ENCODE measurements at places on chromosomes 5 and 9.

- no peak for DNase-seq
These were observed 4.2 kb downstream of the LECT2 start for GRCh38 chr5:135950611-135951010.

GRCh38 chr9:70883056-70883455 is 238.4 kb downstream of the TRPM3 start:
- DNase-seq, result no peak

DNA sequence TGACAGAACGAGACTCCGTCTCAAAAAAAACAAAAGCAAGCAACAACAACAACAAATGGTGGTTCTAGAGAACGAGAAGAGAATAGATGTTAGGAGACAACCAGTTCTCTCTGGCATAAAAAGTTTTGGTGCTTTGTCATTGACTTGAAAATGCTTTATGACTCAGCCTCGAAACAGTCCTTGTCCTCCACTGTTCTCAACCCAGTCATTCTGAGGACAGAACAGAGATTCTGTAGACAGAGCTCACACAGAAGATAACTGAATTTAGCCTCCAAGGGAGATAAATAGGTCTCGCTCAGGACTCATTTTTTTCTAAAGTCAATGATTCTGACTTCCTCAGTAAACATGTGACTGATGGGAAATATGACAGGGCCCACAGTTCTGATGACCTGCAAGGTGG is 76.0 kb upstream of the FSTL4 start:
- DNase-seq, result no peak

DNA sequence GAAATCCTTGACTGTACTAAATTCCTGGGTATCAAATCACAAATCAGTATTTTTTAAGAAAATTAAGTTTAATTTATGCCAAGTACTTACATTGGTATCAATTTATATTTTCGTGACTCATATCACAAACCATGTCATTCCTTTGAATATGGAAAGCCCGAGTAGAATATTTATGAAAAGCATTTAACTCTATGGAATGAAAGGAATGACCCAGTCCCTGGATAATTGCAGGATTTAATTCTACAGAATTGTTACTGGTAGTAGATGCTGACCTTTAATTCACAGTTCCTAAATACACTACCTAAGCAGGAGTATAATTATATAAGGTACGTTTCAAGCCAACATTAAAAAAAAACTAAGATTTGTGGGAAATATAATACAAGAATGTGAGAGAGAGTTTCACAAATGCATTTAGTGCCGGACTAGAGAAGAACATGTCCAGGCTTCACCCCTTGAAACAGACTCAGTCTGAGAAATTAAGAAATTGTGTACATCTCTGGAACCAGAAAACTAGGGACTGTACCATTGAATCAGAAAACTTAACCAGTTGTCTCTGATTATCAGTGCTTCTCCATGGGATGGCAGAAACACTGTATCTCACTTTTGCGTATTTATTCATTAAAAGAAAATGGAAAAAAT is 28.5 kb upstream of the PLPPR1 start:
- DNase-seq, result no peak

- no peak for DNase-seq
These were observed 118.7 kb downstream of the ZNF462 start for GRCh38 chr9:106981396-106982287.

DNA sequence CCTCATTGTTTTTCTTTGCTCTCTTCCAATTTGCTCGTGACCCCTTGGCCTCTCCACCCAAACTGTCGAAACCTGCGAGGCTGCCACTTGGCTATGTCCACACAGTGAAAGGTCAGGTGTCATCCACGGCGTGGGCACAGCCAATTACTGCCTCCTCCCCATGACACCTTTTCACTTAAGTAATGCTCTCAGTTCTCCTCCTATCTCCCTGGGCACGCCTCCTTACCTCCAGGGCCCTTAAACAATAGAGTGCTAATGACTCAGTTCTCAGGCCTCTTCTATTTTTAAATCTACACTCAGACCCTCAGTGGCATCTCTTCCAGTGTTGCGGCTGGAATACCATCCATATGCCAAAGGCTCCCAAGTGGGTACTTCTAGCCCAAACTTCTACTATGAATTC is 256.8 kb downstream of the ROR2 start:
- DNase-seq, result no peak
